ENCODE measurements at places on chromosomes 1 and 21.

DNA sequence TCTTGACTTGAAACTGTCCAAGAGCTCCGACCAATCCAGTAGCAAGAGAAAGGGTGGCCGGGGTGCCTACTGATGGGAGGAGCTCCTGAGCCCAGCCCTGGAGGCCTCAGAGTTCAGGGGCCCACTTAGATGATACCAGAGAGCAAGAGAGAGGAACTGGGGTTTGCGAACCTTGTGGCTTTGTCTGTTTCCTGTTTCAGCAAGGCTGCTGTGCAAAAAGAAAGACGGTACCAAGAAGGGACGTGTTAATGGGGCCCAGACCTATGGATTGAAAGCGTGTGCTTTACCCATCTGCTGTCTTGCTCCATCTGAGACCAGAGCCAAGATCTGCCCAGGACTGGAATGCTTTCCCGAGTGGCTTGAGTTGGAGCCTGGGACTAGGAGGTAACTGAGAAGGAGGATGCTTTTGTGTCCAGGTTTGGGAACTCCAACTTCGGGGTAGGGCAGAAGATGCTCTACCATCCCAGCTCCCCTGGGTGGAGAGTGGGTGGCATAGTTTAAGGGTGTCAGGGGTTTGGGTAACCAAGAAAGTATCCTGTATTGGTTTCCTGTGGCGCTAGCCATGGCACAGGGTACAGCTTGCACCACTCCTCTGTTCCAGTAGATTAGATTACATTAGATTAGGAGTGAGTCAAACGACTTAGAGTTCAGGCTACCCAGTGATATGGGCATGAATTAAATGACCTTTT is at the start of gene TRAF3IP3:
Gene TRAF3IP3, plus strand, starts transcription at position 128 of the 689 bp plus-strand sequence. CDS start 3,987 bp downstream, outside the sequence.
- no peak for DNase-seq

- no peak for DNase-seq
Observed at GRCh38 chr1:24992761-24993211, 62.7 kb upstream of the RUNX3 start.

DNA sequence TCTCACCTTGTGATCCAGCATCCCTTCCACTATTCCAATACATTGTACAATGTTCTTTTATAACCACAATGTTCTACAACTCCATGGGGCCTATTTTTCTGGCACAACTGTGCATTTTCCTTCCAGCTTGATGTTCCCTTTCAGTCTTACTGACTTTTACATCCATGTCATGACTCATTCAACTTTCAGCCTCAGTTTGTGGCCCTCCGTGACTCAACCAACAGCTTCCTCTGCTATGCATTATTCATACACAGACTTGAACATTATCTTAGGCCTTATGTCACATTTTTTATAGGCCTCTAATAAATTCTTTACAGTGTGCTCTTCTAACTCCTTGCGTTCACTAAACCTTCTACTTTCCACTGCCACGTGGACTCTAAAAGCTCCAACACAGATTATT is 119.4 kb upstream of the PRMT6 start:
- DNase-seq = no peak

GRCh38 chr21:42460391-42461184 is 35.4 kb downstream of the RSPH1 start:
- no peak for DNase-seq

DNA sequence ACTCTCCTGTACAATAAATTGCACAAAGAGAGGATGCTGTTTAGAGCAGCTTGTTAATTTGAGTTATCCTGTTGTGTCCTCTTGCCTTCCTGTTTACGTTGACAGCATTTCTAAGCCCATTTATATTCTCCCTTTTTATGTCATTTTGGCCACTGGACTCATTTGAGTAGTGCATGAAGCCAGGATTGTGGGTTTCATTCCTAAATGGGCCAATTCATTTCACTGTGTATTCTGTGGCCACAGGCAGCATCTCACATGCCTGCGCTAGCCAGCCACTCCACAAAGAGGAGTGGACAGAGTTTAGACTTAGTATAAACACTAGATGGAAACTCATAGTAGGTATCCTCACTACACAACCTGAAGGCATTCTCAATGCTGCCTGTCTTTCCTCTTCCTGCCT is 73.4 kb downstream of the DTL start:
- no peak for DNase-seq

GRCh38 chr1:225642177-225642576 is 10.7 kb downstream of the ENAH start:
- no peak for DNase-seq
